Activated naive CD4-positive, alpha-beta T cell treated with anti-CD3 and anti-CD28 coated beads for 36 hours (primary cell): ENCODE measurements at places on chromosomes 2 and 18. TPM values are rescaled to one million over a fixed set of nuclear protein-coding genes. Genes with fewer than 3 reads are reported as not detected.

DNA sequence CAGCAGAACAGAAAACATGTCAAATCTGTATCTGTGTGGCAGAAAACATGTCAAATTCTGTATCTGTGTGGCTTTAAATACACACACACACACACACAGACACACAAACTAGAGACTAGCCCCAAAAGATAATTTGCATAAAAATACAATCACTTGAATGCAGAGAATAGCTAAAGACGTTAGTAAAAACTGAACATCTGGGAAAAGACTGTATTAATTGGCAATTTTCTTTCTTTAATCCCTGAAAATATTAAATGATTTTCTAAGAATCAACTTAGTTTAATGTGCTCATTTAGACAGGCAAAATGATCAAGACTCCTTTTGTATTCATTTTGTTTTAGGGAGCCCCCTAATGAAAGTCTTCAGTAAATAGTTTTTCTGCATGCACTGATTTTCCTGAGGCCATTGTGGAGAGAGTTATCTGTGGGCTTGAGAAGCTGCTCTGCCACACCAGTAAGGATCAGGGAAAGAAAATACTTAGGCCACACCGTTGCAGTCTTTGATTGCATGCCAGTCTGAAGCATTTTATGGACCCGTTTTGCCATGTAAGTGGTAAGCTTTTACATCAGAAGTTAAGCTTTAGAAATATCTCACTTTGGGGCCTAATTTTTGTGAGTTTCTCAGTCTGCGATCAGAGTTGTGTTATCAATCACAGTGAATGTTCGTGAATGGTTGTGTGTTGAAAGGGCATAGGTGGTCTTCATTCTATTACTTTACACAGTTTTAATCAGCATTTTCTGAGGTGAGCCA, 2.2 kb downstream of the SPATS2L start:
- peaks cover 3% of the 10 kb centered on the region for H3K36me3 ChIP-seq
- no peak overlapping the region for H3K4me3 ChIP-seq
- H3K27me3 ChIP-seq = peaks cover 15% of the 10 kb centered on the region
- H3K27ac ChIP-seq = no peak overlapping the region
- DNase-seq = no peak

GRCh38 chr2:127581050-127581345, 45.5 kb downstream of the MYO7B start:
- DNase-seq = no peak
- H3K27me3 ChIP-seq = no peaks in the 10 kb centered on the region
- no peak overlapping the region for H3K4me3 ChIP-seq
- H3K4me1 ChIP-seq = peaks cover 5% of the 10 kb centered on the region
- H3K27ac ChIP-seq = no peak overlapping the region
- no peaks in the 10 kb centered on the region for H3K36me3 ChIP-seq

DNA sequence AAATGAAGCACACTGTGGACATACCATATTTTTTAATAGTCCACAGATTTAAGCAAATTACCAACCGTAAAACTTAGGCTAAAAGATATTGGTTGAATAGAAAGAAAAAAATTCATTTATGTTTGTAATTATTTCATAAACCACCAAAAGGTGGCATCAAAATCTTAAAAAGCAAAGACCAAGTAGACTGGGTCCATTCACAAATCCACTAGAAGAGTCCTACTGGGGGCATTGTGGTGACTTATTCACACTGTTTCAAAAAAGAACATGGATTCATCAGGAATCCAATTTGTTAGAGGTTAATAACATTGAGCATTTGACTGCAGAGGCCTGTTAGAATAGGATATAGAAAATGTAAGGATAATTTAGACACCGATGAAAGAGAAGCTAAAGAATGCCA, 194.9 kb upstream of the KYNU start:
- DNase-seq = no peak
- H3K4me1 ChIP-seq = no peaks in the 10 kb centered on the region

- DNase-seq = no peak
- no peak overlapping the region for H3K27ac ChIP-seq
- peaks cover 18% of the 10 kb centered on the region for H3K4me1 ChIP-seq
- H3K36me3 ChIP-seq = peaks cover 10% of the 10 kb centered on the region
- no peak overlapping the region for H3K4me3 ChIP-seq
Measured at GRCh38 chr2:168158586-168158985, 88.8 kb downstream of the STK39 start.

DNA sequence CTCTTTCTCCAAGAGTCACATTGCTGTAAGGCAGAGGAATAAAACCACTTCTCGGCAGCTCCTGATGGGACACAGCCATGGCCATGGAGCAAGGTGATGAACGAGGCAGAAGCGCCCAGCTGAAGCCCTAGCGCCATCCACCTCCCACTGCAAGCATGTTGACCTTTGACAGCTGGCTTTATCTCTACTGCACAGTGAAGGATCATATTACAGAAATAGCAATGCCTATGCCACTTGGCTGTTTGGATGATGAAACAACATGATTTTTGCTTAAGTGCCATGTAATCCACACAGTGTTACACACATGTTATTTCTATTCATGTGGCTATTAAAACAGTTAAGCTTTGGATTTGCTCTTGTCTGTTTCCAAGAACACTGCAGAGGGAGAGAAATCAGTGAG, 167.7 kb downstream of the VAPA start:
- no peak overlapping the region for H3K27ac ChIP-seq
- H3K36me3 ChIP-seq = no peaks in the 10 kb centered on the region
- H3K27me3 ChIP-seq = no peaks in the 10 kb centered on the region
- no peak for DNase-seq
- H3K4me3 ChIP-seq = no peak overlapping the region

DNA sequence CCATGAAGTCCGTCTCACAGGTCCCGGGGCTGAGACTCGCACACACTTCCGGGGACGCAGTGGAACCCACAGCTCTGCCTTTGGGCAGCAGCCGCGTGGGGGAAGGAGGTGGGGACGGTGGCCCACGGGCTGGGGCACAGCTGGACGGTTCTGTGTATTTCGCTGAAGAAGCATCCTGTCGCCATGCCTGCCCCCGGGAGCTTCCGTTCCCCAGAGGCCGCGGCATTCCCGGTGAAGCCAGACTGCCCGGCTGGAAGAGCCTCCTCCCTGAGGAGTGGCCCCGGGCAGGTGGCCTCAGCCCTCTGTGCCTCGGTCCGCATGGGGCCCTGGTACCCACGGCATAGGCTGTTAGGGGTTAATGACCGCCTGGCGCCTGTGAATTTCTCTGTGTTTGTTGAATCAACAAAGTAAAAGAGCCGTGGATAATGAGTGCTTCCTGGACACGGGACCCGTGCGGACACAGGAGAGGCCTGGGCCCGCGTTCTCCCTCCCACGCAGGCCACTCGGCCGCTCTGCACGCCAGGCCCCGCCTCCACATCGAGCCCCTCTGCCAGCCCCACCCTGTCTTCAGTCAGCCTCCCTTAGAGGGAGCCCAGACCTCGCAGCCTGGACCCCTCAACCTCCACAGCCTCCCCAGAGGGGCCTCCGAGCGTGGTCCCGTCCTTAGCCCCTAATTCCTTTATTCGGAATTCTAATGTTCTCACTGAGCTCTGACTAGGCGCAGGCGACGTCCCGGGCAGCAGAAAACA, 51.0 kb downstream of the KCNG2 start:
- no peaks in the 10 kb centered on the region for H3K36me3 ChIP-seq
- H3K4me3 ChIP-seq = no peak overlapping the region
- no peak for DNase-seq

The HOXD13 gene
- not detected for total RNA-seq

The RNF152 gene
- total RNA-seq = 0.10 TPM

The KIAA2012 gene
- not detected for total RNA-seq

The UGT1A9 gene
- not detected for total RNA-seq
